Adrenal gland (tissue), 19 donors: ENCODE measurements at places on chromosomes 1 and 21.

DNA sequence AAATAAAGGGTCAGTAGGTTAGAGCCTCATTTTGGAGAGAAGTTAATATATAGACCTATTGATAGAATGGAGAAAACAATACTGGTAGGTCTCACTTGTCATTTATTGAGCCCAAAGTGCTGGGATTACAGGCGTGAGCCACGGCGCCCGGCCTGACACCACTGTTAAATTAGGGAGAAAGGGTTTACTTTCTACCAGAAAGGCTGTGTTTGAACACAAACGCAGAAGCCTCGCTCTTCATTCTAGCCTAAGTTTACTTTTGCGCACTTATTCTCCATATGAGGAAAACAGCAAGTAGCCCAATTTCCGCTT is 710 bp upstream of the PRPF3 start:
- H3K27ac ChIP-seq: peak overlapping the region; percentile 71
- peak overlapping the region; percentile 57 for H3K4me3 ChIP-seq
- no peaks in the 10 kb centered on the region for H3K36me3 ChIP-seq
- peaks cover 6% of the 10 kb centered on the region for H3K4me1 ChIP-seq
- no peaks in the 10 kb centered on the region for H3K27me3 ChIP-seq

- H3K36me3 ChIP-seq: no peaks in the 10 kb centered on the region
- peaks cover 24% of the 10 kb centered on the region for H3K27me3 ChIP-seq
- DNase-seq: peak; percentile 54
- no peaks in the 10 kb centered on the region for H3K4me1 ChIP-seq
Measured at GRCh38 chr1:166947398-166948043, 27.8 kb downstream of the ILDR2 start.

- no peak for DNase-seq
- H3K4me3 ChIP-seq: no peak overlapping the region
- H3K27ac ChIP-seq: no peak overlapping the region
- H3K27me3 ChIP-seq: no peaks in the 10 kb centered on the region
Measured at GRCh38 chr1:22457345-22457744, 5.7 kb downstream of the ZBTB40 start.

GRCh38 chr1:87369736-87370478 is 41.2 kb downstream of the LMO4 start:
- no peaks in the 10 kb centered on the region for H3K36me3 ChIP-seq
- H3K4me1 ChIP-seq: no peaks in the 10 kb centered on the region
- no peak overlapping the region for H3K27ac ChIP-seq

DNA sequence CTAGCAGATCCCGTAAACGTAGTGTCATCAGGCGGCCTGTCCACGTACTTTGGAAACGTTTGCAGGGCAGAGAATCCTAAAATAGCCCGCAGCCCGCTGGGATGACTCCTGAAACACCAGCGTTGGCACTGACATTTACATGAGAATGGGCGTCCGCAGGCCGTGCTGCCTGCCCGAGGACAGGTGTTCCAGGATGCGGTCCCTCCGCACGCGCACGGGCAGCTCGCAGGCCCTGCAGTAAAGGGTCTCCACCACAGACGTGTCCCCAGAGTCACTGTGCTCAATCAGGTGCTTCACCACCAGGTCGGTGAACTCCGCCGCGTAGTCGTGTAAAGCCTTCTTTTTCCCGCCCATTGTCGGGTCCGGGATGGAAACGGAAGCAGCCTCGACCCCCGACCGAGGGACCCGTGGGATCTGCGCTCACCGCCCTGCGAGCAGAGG is 5.8 kb upstream of the CCDC27 start:
- H3K4me3 ChIP-seq: no peak overlapping the region
- H3K27me3 ChIP-seq: no peaks in the 10 kb centered on the region
- peaks cover 12% of the 10 kb centered on the region for H3K36me3 ChIP-seq
- peak overlapping the region; percentile 28 for H3K27ac ChIP-seq
- peaks cover 7% of the 10 kb centered on the region for H3K4me1 ChIP-seq
- DNase-seq: no peak

DNA sequence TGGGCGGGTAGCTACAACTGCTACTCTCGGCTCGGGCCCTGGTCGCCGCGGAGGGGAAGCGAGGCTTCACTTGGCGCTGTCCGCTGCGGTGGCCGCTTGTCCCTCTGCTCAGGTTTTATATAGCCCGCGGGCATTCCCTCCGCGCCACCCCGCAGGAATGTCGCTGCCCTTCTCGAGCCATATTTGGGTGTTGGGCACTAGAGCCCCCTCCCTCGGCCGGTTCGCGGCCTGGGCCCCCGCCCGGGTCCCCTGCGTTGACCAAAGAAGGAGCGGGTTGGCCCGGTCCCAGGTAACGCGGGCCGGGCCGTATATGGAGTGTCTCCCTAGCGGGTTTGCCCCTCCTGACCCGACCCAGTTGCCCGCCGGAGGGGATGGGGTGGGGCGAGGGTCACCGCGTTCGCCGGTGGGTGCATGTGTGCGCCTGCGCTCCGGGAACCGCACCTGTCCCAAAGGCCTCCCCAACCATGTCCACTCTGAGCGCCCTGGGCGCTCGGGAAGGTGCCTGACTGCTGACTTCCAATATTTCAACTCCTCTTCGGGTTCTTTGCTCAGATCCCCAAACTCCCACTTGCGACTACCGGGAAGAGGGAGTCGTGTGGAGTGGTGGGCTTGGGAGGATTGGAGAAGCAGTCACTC is at the start of gene ACTA1:
Gene ACTA1, minus strand, starts transcription at position 90 of the 636 bp plus-strand sequence. CDS start 979 bp downstream, outside the sequence.
- H3K27me3 ChIP-seq: peaks cover 57% of the 10 kb centered on the region
- no peak for DNase-seq
- H3K36me3 ChIP-seq: no peaks in the 10 kb centered on the region
- H3K27ac ChIP-seq: no peak within 1 kb of the TSS
- H3K4me1 ChIP-seq: peaks cover 18% of the 10 kb centered on the region
- no peak within 1 kb of the TSS for H3K4me3 ChIP-seq

- no peak for DNase-seq
- H3K4me3 ChIP-seq: no peak overlapping the region
- no peak overlapping the region for H3K27ac ChIP-seq
- no peaks in the 10 kb centered on the region for H3K27me3 ChIP-seq
Measured at GRCh38 chr21:31928656-31929055, 55.8 kb downstream of the HUNK start.

DNA sequence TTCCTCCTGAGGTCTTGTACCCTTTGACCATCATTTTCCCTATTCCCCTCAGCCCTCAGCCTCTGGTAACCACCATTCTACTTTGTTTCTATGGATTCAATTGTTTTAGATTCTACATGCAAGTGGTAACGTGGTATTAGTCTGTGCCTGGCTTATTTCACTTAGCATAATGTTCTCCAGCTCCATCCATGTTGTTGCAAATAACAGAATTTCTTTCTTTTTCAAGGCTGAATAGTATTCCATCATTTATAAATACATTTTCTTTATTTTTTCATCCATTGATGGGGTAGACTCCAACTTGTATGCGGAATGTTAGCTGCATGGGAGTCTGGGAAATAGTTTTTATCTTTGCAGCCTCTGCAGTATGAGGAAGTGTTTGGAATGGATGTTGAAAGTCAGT is 26.3 kb upstream of the TMEM54 start:
- no peak overlapping the region for H3K4me3 ChIP-seq
- DNase-seq: no peak
- no peaks in the 10 kb centered on the region for H3K36me3 ChIP-seq
- peaks cover 7% of the 10 kb centered on the region for H3K27me3 ChIP-seq

- no peaks in the 10 kb centered on the region for H3K36me3 ChIP-seq
- no peaks in the 10 kb centered on the region for H3K4me1 ChIP-seq
- no peak overlapping the region for H3K27ac ChIP-seq
Measured at GRCh38 chr1:215772151-215772550, 205.0 kb downstream of the KCTD3 start.
